ENCODE measurements at places on chromosomes 1 and 21.

GRCh38 chr21:32844653-32845436 is 73.3 kb upstream of the PAXBP1 start:
- DNase-seq = no peak

GRCh38 chr1:184062640-184063286 is 11.2 kb downstream of the TSEN15 start:
- no peak for DNase-seq

DNA sequence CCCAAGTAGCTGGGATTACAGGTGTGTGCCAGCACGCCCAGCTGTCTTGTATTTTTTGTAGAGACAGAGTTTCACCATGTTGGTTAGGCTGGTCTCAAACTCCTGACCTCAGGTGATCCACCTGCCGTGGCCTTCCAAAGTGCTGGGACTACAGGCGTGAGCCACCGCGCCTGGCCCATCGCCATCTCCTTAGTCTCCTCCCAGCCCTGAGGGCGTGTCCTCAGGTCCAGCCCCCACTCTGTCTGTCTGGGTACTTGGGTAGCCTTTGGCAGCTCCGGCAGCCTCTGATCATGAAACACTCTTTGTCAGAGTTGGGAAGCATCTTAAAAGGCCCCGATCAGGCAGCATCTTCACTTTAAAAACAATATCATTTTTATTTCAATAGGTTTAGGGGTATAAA is 90.3 kb upstream of the DISP3 start:
- DNase-seq = no peak

- DNase-seq = no peak
Measured at GRCh38 chr1:38291906-38292521, 245.4 kb upstream of the POU3F1 start.

DNA sequence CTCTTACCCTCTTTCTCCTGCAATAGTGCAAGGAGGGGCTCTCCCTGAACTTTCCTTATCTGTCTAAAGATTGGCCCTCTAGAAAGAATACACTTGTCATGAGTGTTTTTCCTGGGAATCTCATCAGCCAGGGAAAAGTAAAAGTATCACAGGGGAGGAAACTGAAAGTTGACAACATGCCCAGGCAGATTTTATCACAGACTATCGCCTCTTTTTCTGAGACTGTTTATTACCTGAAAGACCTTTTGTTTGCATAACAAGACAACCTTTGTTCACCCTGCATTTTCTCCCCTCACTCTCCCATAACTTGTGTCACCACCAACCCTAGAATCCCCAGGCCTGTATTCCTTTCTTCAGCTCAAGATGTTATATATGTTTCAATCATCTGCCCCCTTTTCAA is 794.7 kb upstream of the ADAMTS5 start:
- no peak for DNase-seq

GRCh38 chr1:190478149-190479049 is 735 bp upstream of the BRINP3 start:
- DNase-seq = no peak

DNA sequence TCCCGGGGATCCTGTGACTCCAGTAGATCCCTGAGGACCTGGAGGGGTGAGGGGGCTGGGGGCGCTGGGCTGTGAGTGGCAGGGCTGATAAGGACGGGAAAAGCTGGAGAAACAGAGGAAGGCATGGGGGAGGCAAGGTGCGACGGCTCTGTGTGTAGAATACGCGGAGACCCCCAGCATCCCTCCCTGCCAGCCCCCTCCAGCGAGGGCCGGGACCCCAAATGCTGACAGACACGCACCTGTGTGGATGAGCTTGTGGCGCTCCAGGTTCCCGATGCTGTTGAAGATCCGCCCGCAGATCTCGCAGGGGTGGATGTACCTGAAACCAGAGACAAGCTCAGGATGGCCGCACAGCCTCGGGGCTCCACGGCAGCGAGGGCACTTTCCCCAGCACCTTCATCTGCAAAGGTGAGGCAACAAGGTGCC is 53.0 kb upstream of the RIPK4 start:
- DNase-seq = no peak

DNA sequence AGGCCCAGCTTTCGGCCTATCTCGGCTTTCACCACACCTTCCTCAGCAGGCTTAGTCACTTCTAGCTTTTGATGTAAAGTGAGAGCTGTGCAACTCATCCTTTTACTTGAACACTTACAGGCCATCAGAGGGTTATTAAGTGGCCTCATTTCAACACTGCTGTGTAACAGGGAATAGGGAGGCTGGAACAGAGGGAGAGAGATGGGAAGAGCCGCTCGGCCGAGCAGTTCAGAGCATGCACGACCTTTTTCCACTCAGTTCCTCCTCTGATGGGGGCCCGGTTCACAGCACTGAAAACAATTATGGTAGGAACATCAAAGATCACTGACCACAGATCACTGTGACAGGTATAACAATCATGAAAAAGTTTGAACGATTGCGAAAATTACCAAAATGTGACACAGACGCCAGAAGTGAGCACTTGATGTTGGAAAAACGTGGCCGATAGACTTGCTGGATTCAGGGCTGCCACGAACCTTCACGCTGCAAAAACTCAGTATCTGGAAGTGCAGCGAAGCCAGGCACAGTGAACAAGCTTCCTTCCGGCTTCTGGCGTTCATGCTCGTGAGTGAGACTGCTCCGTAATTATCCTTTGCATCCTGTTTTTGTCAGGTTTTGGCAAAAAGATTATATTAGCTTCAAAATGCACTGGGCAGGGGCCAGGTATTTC is 28.6 kb downstream of the AGPAT3 start:
- no peak for DNase-seq

DNA sequence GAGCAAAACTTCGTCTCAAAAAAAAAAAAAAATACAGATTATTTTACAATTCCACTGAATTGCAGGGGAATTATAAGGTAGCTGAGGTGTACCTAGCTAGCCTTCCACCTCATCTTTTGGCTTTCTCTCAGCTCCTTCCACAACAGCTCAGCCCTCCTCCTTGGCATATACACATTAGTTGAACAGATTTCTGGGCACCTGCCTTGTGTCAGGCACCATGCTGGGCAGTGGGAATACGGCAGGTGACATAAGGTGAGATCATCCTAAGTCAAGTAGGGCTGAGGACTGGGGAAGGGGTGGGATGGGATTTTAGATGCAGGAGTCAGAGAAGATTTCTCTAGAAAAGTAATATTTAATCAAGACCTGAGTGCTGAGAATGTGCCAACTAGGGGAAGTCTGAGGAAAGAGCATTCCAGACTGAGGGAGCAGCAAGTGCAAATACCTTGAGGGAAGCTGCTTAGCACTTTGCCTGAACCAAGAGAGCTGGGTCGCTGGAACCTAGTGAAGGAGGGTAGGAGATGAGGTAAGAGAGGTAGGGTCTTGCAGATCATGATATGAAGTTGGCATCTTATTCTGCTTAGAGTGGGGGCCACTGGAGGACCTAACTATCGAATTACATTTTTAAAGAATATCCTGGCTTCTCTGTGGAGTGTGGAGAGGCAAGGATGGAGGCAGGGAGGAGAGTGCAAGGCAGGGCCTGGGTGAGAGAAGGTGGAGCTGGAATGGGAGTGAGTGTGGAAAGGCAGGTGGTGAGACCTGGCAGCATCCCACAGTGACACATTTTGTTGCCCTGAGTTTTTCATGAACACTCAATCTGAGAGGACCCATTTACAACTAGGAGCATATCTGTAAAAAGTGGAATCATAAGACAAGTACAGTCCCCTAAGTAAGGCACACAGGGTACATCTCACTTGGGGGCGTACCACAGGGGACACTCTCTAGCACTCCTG is 28.2 kb downstream of the LAMC2 start:
- no peak for DNase-seq

DNA sequence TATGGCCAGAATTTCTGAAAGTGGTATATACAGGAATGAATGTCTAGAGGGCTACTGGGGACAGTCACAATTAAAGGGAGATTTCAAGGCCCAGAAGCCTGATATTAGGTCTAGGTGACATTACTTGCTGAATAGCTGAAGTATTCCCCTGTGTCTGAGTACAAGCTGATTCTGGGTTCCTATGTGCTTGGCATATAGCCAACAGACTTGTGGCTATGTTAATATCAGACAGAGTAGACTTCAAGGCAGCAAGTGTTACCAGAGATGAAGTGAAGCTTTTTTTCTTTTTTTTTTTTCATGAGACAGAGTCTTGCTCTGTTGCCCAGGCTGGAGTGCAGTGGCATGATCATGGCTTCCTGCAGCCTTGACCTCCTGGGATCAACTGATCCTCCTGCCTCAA is 8.3 kb downstream of the TTC4 start:
- DNase-seq = no peak

DNA sequence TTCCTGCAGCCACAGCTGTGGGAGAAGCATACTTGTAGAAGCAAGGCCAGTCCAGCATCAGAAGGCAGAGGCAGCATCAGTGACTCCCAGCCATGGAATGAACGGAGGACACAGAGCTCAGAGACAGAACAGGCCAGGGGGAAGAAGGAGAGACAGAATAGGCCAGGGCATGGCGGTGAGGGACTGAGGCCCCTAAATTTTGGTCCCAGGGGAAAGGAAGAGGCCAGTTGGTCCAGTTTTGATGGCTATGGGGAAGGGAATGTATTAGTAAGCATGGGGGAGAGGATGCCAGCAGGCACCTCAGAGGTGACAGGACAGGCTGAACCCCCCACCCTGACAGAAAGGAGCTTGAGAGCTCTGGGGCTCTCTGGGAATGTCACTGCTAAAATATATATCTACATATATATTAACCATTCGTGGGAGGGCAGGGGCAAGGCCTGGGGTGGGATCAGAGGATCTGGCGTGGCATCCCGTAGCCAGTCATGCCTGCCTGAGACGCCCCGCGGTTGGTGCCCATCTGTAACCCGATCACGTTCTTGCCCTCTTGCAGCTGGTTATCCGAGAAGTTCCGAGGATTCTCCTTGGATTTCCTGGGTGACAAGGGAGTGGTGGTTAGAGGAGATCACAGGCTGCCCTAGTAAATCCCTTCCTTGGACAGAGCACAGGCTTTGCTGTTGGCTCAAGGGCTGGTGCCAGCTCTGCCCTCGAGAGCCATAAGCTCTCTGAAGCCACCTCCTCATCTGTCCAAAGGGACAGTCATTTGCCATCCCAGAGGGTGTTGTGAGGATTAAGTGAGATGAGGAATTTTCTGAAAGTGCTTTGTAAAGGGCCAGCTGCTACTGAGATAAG is 6.7 kb downstream of the TAGLN2 start:
- no peak for DNase-seq

DNA sequence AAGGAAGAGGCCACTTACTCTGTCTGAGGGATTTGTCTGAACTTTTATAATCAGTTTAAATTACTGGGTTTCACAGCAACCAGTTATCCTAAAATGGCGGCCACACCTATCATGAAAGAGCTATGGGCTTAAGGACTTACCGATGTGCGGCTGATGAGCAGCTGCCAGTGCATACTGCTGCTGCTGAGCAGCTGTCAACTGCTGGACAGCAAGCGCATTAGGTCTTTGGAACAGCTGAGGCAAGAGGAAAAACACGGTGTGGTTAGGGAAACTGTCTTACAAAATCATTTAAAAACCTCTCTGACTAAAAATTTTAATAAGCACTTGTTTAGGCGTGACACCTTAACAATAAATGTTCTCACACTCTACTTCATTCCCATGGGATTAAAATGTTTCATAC is 72.6 kb upstream of the SDC3 start:
- no peak for DNase-seq

DNA sequence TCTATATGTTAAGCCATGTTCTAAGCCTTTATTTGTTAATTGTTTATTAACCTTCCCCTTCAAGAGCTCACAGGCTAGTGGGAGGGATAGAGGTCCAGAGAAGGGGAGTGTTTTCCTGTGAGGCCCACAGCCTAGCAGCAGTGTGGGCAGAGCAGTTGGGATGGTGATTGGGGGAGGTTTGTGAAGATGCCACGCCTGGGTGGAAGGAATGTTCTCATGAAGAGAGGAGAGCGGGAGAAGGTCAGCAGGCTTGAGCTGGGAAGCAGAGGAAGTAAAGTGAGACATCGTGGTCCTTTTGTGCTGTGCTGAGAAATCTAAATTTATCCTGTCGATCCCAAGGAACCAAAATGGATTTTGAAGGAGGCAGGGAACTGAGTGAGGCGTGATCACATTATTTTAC is 42.6 kb downstream of the TRAPPC10 start:
- no peak for DNase-seq

- no peak for DNase-seq
Measured at GRCh38 chr1:40932006-40932405, 47.5 kb upstream of the CTPS1 start.

DNA sequence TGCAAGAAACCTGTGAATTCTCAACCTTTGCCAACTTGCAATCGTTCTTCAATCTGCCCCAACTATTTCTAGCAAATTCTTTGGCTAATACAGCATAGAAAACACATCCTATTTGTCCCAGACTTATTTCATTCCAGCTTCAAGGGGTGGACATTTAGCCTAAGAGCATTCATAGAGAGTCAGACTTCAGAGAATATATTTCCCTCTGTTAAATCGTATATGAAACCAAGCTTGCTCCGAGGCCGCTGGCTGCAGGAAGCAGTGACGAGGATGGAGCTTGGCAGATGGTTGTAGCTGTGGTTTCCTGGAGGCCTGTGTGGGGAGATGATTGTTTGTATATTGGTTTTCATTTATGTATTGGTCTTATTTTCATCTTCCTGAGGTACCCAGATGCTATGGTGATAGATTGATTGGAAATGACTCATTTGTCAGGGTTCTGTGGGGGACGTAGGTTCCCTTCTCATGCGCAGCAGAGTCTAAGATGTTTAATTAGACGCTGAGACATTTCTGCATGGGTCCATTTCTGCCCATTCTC is 26.1 kb downstream of the MAN1C1 start:
- DNase-seq = peak; percentile 23

DNA sequence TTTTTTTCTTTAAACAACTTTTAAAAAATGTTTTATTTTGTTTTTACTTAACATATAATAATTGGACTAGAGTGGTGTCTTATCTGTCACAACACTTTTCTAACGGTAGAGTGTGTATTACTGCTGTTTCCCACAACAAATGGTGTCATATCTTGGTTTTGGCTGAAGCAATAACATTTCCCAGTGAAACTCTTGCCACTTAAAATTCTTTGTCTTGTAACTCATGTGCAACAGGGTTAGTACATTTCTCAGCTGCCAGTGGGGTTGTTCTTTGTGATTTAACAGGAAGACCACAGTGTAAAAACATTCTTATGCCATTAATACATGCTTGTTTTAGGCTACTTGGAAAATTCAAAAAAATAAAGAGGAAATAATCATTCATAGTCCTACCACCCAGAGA is 43.5 kb downstream of the ALPL start:
- no peak for DNase-seq

DNA sequence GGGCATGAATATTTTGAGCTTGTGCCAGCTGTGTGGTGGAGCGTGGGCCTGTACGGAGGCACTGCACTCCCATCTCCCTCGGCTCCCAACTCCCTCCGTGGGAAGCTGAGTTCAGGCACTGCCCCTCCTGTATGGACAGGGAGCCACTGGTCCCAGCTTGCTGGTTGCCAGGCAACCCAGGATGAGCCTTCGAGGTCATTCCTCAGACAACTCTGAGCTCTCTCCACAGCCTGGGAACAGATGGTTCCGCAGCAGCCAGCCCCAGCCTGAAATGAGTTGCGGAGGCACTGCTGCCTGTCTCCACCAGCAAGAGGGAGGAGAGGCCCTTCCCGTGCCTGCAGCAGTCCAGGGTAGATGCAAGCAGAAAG is 58.4 kb upstream of the TENT5B start:
- no peak for DNase-seq
